ENCODE measurements at places on chromosomes 4 and X. TPM values are rescaled to one million over a fixed set of nuclear protein-coding genes. Genes with fewer than 3 reads are reported as not detected.

DNA sequence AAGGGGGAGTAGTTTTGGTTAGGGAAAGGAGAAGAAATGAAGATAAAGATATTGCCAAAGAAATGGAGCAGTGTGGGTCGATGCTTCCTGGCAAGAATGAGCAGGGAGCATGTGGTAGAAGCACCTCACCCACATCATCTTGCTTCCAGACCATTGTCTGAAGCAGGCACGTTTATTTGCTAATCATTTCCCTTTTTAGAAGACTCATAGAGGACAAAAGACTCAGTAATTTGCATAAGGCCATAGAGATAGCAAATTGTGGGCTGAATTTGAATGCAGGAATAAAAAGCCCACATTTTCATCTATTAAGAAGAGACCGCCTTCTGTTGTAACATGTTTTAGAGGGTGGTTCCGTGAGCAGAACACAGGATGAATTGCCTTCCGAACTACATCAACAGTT lies 275.2 kb upstream of the FAT4 start:
- DNase-seq = no peak
- H3K36me3 ChIP-seq = no peaks in the 10 kb centered on the region
- no peaks in the 10 kb centered on the region for H3K27me3 ChIP-seq
- H3K4me3 ChIP-seq = no peak overlapping the region

DNA sequence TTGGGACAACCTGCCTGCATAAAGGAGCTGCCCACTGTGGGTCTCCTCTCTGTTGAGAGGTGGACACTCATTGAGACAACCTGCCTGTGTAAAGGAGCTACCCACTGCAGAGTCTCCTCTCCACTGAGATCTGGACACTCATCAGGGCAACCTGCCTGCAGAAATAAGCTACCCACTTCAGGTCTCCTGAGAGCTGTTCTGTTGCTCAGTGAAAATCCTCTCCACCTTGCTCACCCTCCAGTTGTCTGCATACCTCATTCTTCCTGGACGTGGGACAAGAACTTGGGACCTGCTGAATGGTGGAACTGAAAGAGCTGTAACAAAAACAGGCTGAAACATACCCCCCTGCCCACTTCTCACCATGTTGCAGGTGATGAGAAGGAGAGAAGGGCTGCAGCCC lies 59.9 kb upstream of the CDKN2AIP start:
- no peak overlapping the region for H3K4me3 ChIP-seq
- H3K27ac ChIP-seq = no peak overlapping the region
- H3K4me1 ChIP-seq = no peaks in the 10 kb centered on the region
- no peak for DNase-seq
- H3K36me3 ChIP-seq = no peaks in the 10 kb centered on the region

DNA sequence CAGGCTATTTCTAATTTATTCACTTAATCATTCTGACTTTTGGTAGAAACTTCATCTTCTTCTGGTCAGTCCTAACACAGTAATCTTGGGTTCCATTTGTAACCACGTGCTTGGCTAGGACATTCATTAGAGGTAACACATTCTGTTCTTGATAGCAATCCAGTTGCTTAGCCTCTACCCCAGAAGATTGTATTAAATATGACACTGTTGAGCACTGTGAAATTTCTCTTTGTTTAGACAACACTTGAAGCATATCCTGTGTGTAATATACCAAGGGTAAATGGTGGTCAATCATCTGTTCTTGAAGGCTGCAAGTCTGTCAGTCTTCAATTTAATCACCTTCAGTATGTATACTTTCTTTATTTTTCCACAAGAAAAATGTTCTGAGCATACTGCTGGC lies 523.0 kb downstream of the ANKRD50 start:
- H3K4me1 ChIP-seq = no peaks in the 10 kb centered on the region
- no peak for DNase-seq
- no peaks in the 10 kb centered on the region for H3K27me3 ChIP-seq
- no peak overlapping the region for H3K27ac ChIP-seq

GRCh38 chrX:52811065-52811625 lies at the start of gene XAGE5:
Gene XAGE5, plus strand, starts transcription at chrX:52811287. Its CDS starts 1,280 bp downstream, at chrX:52812567.
- no peak within 1 kb of the TSS for H3K27ac ChIP-seq
- no peaks in the 10 kb centered on the region for H3K4me1 ChIP-seq
- H3K36me3 ChIP-seq = no peaks in the 10 kb centered on the region
- H3K27me3 ChIP-seq = no peaks in the 10 kb centered on the region
- no peak within 1 kb of the TSS for H3K4me3 ChIP-seq
- DNase-seq = no peak

DNA sequence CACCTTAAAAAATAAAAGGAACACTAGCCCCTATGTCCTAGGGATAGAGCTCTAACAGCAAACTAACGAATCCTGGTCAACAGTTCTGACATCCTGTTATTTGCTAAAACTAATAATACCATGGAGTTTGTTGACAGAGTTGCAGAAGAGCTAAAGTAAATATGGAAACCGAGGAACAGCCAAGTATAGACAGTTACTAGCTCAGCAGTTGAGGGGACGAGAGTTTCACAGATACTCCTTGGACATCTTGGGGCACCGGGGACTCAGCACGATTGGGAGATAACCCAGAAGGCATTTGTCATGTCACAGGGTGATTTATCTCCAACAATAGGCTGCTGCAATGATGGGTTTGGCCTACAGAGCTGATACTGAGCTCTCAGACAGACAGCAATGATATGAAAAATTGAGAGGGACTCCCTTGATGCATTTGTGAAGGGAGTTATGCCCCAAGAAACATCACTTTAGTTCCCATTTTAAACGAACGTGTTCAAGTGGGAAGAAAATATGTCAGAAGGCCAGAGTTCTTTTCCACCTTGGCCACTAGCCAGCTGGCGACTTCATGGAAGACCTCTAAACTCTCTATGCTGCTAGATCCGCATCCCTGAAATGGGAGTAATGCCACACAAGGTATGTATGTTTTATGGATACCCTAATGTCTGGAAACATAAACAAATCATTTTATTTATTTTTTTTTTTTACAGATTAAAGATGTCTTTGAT lies 48.6 kb downstream of the TSC22D3 start:
- no peak for DNase-seq
- no peak overlapping the region for H3K27ac ChIP-seq

DNA sequence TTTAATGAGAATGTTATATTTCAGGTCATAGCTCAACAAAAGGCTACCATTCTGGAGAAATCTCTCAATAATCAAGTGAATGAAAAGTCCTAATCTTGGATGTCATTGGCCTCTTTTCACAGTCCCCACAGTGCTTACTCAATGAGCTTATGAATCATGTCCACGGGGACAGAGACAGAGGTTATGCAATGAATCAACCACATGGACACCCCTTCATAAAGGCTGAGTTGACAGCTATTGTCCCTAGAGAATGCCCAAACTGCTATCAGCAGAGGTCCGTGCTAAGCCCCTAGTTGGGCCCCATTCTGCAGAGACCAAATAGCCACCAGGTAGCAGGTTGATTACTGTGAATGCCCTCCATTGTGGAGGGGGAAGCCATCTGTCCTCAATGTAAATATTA lies 158.1 kb downstream of the LHFPL1 start:
- no peak overlapping the region for H3K4me3 ChIP-seq
- H3K36me3 ChIP-seq = no peaks in the 10 kb centered on the region
- H3K27me3 ChIP-seq = no peaks in the 10 kb centered on the region
- H3K27ac ChIP-seq = no peak overlapping the region
- no peak for DNase-seq

GRCh38 chr4:69025191-69025998 lies 70.9 kb upstream of the UGT2B7 start:
- no peaks in the 10 kb centered on the region for H3K27me3 ChIP-seq
- H3K27ac ChIP-seq = no peak overlapping the region
- H3K36me3 ChIP-seq = no peaks in the 10 kb centered on the region
- H3K4me3 ChIP-seq = no peak overlapping the region
- no peak for DNase-seq

- H3K4me3 ChIP-seq = no peak overlapping the region
- no peak for DNase-seq
- no peaks in the 10 kb centered on the region for H3K4me1 ChIP-seq
Observed at GRCh38 chrX:153408221-153408721, 3.0 kb upstream of the ZFP92 start.

DNA sequence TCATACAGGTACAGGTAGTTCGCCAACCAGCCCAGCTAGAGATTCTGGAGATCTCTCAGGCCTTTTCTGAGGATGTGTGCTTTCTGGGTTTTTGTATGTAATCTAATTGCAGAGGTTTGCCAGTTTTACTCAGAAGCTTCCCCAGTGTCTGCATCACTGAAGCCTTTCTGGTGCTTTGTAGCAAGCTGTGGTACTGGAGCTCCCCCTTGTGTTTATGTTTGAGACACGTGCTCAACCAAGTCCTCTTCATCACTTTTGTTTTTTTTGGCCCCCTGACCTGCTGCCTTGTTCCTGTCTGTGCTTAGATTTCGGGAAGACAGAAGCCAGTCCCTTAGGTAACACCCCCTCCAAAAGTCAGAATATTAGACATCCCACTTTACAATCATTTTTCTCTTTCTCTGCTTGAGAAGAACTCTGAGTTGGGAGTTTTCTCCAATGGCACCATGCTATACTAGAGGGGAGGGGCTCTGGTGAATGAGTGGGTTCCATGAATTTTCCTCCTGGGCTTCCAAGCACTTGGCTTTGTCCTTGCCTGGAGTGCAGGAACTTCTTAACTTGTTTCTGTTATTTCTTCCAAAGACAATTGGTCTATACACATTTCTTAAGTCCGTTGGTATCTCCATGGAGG lies 128.4 kb upstream of the TBC1D9 start:
- no peaks in the 10 kb centered on the region for H3K36me3 ChIP-seq
- no peak overlapping the region for H3K27ac ChIP-seq
- no peaks in the 10 kb centered on the region for H3K4me1 ChIP-seq
- no peaks in the 10 kb centered on the region for H3K27me3 ChIP-seq

DNA sequence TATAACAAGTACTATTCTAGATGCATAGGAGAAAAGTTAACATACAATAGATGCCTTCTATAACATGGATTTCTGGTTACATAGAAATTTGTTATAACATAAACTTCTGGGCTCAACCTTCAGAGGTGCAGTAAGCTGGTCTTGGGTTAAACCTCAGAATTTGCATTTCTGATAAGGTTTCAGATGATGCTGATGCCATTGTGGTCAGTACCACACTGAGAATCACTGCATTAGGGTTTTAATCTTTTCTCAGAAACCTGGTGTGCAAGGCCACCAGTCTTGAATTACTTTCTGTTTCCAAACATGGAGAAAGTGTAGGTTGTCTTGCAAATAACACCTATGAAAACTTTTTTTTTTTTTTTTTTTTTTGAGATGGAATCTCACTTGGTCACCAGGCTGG lies 146.2 kb downstream of the SPOCK3 start:
- no peak overlapping the region for H3K4me3 ChIP-seq
- H3K4me1 ChIP-seq = no peaks in the 10 kb centered on the region
- H3K27ac ChIP-seq = no peak overlapping the region
- H3K36me3 ChIP-seq = no peaks in the 10 kb centered on the region

GRCh38 chr4:19580095-19580494 lies 671.6 kb upstream of the SLIT2 start:
- H3K27ac ChIP-seq = no peak overlapping the region
- no peaks in the 10 kb centered on the region for H3K4me1 ChIP-seq
- H3K36me3 ChIP-seq = no peaks in the 10 kb centered on the region
- DNase-seq = no peak

GRCh38 chrX:155061760-155062159 lies 9.2 kb downstream of the CMC4 start:
- DNase-seq = no peak
- H3K4me1 ChIP-seq = peaks cover 5% of the 10 kb centered on the region
- no peak overlapping the region for H3K27ac ChIP-seq
- H3K4me3 ChIP-seq = no peak overlapping the region
- no peaks in the 10 kb centered on the region for H3K27me3 ChIP-seq

- H3K4me1 ChIP-seq = no peaks in the 10 kb centered on the region
- no peak overlapping the region for H3K4me3 ChIP-seq
- H3K27ac ChIP-seq = no peak overlapping the region
- H3K27me3 ChIP-seq = no peaks in the 10 kb centered on the region
Observed at GRCh38 chrX:123803331-123803983, 56.4 kb upstream of the XIAP start.

GRCh38 chr4:23348789-23349498 lies 540.9 kb downstream of the PPARGC1A start:
- no peak overlapping the region for H3K27ac ChIP-seq
- H3K36me3 ChIP-seq = no peaks in the 10 kb centered on the region
- H3K4me1 ChIP-seq = no peaks in the 10 kb centered on the region

- H3K36me3 ChIP-seq = no peaks in the 10 kb centered on the region
- H3K4me3 ChIP-seq = no peak overlapping the region
- DNase-seq = no peak
- H3K27ac ChIP-seq = no peak overlapping the region
- no peaks in the 10 kb centered on the region for H3K4me1 ChIP-seq
- H3K27me3 ChIP-seq = no peaks in the 10 kb centered on the region
Observed at GRCh38 chr4:14719053-14719452, 283.2 kb upstream of the CPEB2 start.

- H3K27ac ChIP-seq = peak overlapping the region; percentile 38
- peaks cover 7% of the 10 kb centered on the region for H3K4me1 ChIP-seq
- H3K4me3 ChIP-seq = peak overlapping the region; percentile 59
- H3K27me3 ChIP-seq = no peaks in the 10 kb centered on the region
Observed at GRCh38 chrX:118975831-118976598, 1.6 kb downstream of the LONRF3 start.

DNA sequence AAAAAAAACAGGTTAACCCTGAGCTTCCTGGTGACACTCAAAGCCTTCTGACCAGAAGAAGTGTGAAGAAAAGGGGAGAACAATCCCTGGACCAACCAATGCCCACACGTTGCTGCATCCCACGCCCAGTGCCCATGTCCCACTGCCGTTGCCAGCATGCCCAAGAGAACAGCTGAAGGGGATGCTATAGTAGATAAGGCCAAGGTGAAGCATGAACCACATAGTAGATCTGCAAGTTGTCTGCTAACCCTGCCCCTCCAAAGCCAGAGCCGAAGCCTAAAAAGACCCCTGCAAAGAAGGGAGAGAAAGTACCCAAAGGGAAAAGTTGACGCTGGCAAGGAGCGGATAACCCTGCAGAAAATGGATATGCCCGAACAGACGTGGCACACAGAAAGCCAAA lies 11.3 kb upstream of the CD38 start:
- H3K27me3 ChIP-seq = no peaks in the 10 kb centered on the region
- H3K27ac ChIP-seq = no peak overlapping the region
- no peak for DNase-seq
- H3K4me3 ChIP-seq = peak overlapping the region; percentile 47
- H3K4me1 ChIP-seq = peaks cover 48% of the 10 kb centered on the region

ATP1B4 gene
- not detected for total RNA-seq

MAGEA11 gene
- total RNA-seq = not detected

PRRG1 gene
- total RNA-seq = not detected

GC gene
- total RNA-seq = not detected

TRIM61 gene
- 2.7 TPM for total RNA-seq

TENM3 gene
- total RNA-seq = not detected

ZAR1 gene
- not detected for total RNA-seq

STX18 gene
- 25.2 TPM for total RNA-seq
